ENCODE measurements at places on chromosomes 4 and X. TPM values are rescaled to one million over a fixed set of nuclear protein-coding genes. Genes with fewer than 3 reads are reported as not detected.

Gene RTL5
- 0.14 TPM for total RNA-seq

GRCh38 chrX:153029875-153030274 is 26.4 kb upstream of the PNMA3 start:
- DNase-seq = no peak

Gene NIPAL1
- 1.6 TPM for total RNA-seq

Gene AREG
- 0.91 TPM for total RNA-seq

Gene ARHGEF6
- 53.6 TPM for total RNA-seq

Gene RBMXL3
- not detected for total RNA-seq

- DNase-seq = no peak
These were observed 2.7 kb downstream of the SLC39A8 start for GRCh38 chr4:102342404-102343074.

- DNase-seq = peak; percentile 4
These were observed 609 bp downstream of the REPS2 start for GRCh38 chrX:16946971-16947562.

DNA sequence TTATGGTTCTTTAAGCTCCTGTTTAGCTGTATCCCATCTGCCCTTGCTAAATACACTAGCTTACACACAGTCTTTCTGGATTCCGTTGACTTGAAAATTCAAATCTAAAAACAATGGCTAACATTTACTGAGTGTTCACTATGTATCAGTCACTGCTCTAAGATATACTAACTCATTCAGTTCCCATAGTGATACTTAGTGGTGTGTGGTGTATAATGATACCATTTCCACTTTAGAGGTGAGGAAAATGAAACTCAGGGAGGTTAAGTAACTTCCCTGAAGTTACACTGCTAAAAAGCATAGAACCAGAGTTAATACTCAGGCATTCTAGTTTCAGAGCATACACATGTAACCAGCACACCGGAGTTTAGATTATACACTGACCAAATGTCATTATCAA is 762.0 kb downstream of the GRID2 start:
- no peak for DNase-seq

- no peak for DNase-seq
These were observed 104.1 kb downstream of the UBE2K start for GRCh38 chr4:39802005-39802404.

GRCh38 chr4:25425361-25425760 is 48.3 kb downstream of the ANAPC4 start:
- no peak for DNase-seq

GRCh38 chr4:105119356-105119755 is 27.3 kb upstream of the TET2 start:
- DNase-seq = no peak

Gene IDUA
- total RNA-seq = 6.4 TPM

DNA sequence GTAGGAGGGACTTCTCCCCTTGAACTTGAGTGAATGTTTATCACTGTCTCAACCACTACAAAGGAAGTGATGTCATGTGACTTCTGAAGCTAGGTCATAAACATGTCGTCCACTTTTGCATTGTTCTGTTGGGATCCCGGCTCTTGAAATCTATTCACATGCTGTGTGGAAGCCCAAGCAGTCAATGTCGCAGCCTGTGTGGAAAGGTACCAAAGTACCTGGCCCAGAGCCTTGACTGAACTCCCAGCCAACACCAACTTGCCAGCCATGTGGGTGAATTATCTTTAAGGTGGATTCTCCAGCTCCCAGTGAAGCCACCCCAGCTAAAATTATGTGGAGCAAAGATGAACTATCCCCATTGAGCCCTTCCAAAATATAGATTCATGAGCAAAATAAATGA is 85.0 kb upstream of the USP38 start:
- no peak for DNase-seq

DNA sequence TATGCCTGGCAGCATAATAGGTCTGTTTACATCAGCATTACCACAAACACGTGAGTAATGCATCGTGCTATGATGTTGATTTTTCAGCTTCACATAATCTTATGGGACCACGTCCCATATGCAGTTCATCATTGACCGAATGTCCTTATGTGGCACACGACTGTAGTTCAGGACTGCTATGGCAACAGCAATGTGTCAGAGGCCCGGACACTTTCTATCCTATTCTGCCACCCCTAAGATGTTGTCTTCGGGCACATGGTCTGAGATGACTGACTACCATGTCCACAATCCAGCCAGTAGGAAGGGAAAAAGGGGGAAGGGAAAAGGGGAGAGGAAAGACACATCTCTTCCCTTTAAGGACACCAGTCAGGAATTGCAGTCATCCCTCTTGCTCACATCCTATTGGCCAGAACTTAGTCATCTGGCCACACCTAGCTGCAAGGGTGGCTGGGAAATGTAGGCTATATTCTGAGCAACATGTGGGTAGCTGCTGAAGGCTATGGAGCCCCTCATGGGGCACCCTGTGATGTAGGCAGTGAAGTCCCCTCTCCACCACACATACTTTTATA is 196.0 kb upstream of the RBPJ start:
- no peak for DNase-seq

DNA sequence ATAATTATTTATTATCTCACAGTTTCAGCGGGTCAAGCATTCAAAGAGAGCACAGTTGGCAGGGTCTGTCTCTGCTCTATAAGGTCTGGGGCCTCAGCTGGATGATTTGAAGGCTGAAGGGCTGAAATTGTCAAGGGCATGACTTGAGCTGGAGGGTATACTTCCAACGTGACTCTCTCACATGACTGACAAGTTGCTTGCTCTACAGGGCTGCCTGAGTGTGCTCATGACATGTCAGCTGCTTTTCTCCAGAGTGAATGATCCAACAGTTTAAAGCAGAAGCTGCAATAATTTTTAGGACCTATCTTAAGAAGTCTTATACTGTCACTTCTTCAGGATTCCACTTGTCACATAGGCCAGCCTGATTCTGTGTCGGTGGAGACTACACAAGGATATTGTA is 51.2 kb downstream of the TIGD2 start:
- DNase-seq = no peak

Gene TMEM192
- 8.8 TPM for total RNA-seq

DNA sequence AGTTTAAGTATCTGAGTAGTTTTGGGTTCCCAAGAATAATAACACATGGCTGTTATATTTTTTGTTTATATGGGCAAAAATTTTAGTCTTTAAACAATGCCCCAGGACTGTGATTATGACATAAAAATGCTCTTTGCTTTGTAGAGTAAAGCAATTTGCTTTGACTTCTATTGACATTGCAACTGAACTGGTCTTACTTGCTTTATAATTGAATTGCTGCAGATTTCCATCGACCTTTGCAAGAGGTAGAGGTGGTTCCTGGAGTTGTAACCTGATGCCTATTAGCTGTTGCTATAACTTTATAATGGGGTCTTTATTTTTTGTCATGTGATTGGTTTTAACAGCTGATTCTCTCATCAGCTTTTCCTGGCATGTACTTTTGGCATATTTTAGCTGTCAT is 302.9 kb downstream of the ARHGAP10 start:
- no peak for DNase-seq

Gene BMPR1B
- not detected for total RNA-seq

GRCh38 chrX:53280331-53281320 is 758 bp downstream of the IQSEC2 start:
- no peak for DNase-seq

DNA sequence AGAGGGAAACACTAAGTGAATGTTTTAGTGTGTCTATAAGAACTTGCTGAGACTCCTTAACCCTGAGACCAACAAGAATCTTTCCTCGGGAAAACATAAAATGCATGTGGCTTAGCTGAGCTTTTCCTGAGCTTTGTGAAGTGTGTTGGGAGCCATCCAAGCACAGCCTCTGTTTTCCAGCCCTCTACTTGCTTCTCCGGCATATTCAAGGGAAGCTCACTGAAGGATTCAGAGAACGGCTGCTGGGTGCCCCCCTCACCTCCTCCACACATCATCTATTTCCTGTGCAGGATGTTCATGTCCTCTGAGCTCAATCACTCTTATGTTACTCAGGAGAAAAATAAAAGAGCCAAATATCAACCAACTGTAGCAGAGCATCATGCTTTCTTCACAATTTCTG is 492.1 kb downstream of the IL15 start:
- no peak for DNase-seq

Gene TLR1
- total RNA-seq = 1.5 TPM

DNA sequence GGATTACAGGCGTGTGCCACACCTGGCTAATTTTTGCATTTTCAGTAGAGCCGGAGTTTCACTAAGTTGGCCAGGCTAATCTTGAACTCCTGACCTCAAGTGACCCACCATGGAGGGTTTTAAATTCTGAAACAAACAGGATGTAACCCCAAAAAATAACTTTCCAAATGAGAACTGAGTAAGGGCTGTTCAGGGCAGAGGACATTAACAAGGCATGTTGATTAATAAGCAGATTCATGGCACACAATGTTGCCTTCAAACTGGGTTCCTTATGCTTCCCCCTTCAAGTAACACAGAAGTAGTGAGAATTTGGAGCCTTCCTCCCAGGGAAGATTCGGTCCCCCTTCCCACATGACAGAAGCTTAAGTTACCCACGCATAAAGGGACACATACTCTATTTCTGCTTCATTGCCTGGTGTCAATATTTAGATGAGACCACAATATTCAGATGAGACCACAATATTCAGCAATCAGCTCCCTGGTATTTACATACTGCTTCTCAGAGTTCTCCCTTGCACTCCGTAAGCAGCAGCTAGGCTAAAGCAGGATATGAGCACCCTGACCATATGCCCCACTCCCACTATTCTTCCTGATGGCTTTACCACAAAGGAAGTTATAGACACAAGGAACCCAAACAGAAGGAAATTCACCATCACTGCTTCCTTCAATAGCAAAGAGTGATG is 21.4 kb downstream of the GRSF1 start:
- DNase-seq = no peak

Gene TSPAN5
- 23.6 TPM for total RNA-seq

GRCh38 chr4:16199093-16199492 is 27.2 kb downstream of the TAPT1 start:
- DNase-seq = no peak

Data from activated CD4-positive, alpha-beta T cell treated with anti-CD3 and anti-CD28 coated beads for 36 hours (primary cell).